ENCODE measurements at places on chromosomes 13 and 19.

DNA sequence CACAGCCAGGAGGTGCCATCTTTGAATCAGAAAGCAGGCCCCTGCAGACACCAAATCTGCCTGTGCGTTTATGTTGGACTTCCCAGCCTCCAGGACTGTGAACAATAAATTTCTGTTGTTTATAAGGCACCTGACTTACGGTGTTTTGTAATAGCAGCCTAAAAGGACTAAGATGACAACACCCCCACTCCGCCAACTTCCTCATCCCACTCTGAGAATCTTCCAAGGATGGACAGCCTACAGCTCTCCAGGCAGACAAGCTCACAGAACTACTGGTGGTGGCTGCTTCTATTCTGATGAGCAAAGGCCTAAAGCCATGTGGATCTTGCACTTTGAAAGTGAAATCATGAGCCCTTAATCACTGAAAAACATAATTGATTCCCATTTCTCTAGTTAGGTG lies 449.2 kb downstream of the TSHZ3 start:
- no peaks in the 10 kb centered on the region for H3K4me1 ChIP-seq
- no peaks in the 10 kb centered on the region for H3K36me3 ChIP-seq
- DNase-seq, result no peak
- no peak overlapping the region for H3K27ac ChIP-seq
- no peaks in the 10 kb centered on the region for H3K27me3 ChIP-seq
- no peak overlapping the region for H3K4me3 ChIP-seq

- no peak overlapping the region for H3K4me3 ChIP-seq
- H3K4me1 ChIP-seq, result peaks cover 6% of the 10 kb centered on the region
- DNase-seq, result no peak
- no peak overlapping the region for H3K27ac ChIP-seq
Measured at GRCh38 chr13:44474122-44474910, 100.7 kb downstream of the SERP2 start.

DNA sequence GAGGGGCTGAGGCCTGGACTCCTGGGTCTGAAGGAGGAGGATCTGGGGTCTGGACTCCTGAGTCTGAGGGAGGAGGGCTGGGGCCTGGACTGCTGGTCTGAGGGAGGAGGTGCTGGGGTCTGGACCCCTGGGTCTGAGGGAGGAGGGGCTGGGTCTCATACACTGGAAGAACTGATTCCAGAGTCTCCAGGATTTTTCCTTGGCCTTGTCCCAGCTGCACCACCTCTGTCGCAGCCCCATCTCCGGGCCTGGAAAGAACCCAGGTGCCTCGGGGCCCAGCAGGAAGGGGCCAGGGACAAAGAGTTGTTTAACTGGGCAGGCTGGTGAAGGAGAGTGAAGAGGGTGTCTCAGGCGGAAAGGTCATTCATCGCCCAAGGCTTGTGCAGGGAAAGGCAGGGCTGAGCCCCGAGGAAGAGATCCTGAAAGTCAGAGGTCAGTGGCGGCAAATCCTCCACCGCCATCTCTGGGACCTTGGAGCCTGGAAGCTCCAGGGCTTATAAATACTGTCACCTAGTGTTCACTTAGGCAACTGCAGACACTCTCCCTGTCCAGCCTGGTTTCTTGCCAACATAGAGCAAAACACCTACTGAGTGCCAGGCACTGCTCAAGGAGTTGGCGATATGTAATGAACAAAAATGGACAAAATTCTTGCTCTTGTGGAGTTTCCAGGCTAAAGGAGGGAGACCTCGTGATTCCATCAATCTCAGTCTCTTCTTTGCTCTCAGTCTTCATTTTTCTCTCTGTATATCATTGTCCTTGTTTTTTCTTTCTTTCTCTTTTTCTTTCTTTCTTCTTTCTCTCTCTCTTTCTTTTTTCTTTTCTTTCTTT lies 4.4 kb upstream of the KCNN4 start:
- no peak overlapping the region for H3K4me3 ChIP-seq
- DNase-seq, result peak; percentile 80
- peak overlapping the region; percentile 98 for H3K27ac ChIP-seq
- H3K4me1 ChIP-seq, result peaks cover 39% of the 10 kb centered on the region
- no peaks in the 10 kb centered on the region for H3K27me3 ChIP-seq

DNA sequence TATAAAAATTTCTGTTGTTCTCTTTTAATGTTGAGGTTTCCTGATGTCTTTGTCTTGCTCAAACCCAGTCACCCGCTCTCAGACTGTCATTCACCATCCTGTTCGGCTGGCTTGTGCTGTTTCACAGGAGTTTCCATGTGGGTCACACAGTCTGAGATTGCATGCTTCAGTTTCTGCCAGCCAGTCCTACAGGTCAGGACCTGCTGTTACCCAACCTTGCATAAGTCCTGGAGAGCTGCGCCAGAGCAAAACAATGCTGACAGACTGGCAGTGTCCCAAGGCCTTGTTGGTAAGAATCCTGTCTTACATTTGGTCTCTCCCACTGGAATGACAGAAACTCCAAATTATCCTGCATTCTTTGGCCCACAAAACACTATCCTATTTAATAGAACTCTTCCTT lies 340.0 kb upstream of the SLITRK5 start:
- DNase-seq, result no peak
- H3K27ac ChIP-seq, result no peak overlapping the region
- H3K4me3 ChIP-seq, result no peak overlapping the region
- H3K36me3 ChIP-seq, result no peaks in the 10 kb centered on the region

DNA sequence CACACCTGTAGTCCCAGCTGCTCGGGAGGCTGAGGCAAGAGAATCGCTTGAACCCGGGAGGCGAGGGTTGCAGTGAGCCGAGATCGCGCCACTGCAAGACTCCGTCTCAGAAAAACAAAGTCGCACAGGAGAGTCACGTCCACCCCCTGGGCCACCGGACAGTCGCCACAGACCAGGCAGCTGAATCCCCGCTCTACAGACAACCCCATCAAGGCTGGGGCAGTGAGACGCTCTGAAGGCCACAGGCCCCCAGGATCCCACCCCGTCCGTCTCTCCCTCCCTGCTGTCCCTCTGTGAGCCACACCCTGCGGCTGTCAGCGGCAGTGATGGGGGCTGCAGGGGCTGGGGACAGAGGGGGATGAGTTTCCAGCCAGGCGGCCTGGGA lies 15.5 kb upstream of the PTBP1 start:
- H3K36me3 ChIP-seq, result no peaks in the 10 kb centered on the region
- no peak for DNase-seq
- peaks cover 13% of the 10 kb centered on the region for H3K4me1 ChIP-seq
- H3K27me3 ChIP-seq, result no peaks in the 10 kb centered on the region
- H3K4me3 ChIP-seq, result peak overlapping the region; percentile 63

- no peaks in the 10 kb centered on the region for H3K36me3 ChIP-seq
- no peak for DNase-seq
- H3K4me3 ChIP-seq, result peak overlapping the region; percentile 56
- H3K27me3 ChIP-seq, result no peaks in the 10 kb centered on the region
- H3K27ac ChIP-seq, result peak overlapping the region; percentile 82
Measured at GRCh38 chr13:43054803-43055802, 31.7 kb downstream of the DNAJC15 start.

DNA sequence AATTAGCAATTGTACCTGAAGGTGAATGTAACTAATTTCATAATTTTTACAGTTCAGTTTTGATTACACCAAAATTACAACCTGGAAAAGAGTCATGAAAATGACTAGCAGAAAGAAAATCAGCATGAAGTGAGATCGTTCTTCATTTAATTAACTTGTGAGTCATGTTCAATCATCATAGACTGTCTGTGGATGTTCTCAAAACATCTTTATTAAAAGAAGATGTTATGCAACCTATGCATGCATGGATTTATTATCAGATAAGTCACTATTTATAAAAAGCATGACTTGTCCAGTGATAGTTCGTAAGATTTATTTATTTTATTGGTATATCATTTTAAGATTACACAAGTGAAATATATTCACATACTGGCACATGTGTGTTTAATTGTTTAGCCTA lies 245.9 kb downstream of the ITGBL1 start:
- no peak overlapping the region for H3K4me3 ChIP-seq
- no peak for DNase-seq
- no peaks in the 10 kb centered on the region for H3K27me3 ChIP-seq
- H3K4me1 ChIP-seq, result no peaks in the 10 kb centered on the region
- H3K36me3 ChIP-seq, result no peaks in the 10 kb centered on the region
- H3K27ac ChIP-seq, result no peak overlapping the region

GRCh38 chr13:102091231-102091630 lies 310.6 kb downstream of the FGF14 start:
- H3K4me1 ChIP-seq, result no peaks in the 10 kb centered on the region
- no peaks in the 10 kb centered on the region for H3K36me3 ChIP-seq
- H3K4me3 ChIP-seq, result no peak overlapping the region

DNA sequence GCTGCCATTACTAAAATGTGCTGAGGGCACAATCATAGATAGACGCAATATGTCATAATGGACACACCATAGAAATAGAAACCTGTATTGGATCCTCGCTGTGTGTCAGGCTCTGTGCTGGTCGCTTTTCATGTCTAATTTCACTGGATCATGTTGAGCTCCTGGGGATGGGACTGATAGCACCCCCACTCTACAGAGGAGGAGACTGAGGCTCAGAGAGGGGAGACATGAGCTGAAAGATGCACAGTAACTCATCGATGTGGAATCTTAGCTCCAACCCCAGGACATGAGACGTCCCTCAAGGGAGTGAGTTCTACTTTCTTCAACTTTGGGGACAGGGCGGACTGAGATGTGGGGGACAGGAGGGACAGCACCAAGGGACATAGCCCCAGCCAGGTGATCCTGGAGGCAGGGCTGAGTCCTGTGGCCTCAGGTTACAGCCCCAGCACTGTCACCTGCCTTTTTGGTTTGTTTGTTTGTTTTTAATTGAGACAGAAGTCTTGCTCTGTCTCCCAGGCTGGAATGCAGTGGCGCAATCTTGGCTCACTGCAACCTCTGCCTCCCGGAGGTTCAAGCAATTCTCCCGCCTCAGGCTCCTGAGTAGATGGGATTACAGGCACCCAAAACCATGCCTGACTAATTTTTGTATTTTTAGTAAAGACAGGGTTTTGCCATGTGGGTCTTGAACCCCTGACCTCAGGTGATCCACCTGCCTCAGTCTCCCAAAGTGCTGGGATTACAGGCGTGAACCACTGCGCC lies 6.6 kb upstream of the GIPC1 start:
- H3K4me1 ChIP-seq, result peaks cover 6% of the 10 kb centered on the region
- H3K4me3 ChIP-seq, result no peak overlapping the region
- no peaks in the 10 kb centered on the region for H3K36me3 ChIP-seq
- H3K27ac ChIP-seq, result no peak overlapping the region
- no peak for DNase-seq

- no peak overlapping the region for H3K27ac ChIP-seq
- no peaks in the 10 kb centered on the region for H3K36me3 ChIP-seq
- H3K27me3 ChIP-seq, result no peaks in the 10 kb centered on the region
- no peak overlapping the region for H3K4me3 ChIP-seq
Measured at GRCh38 chr13:43140985-43141384, 117.6 kb downstream of the DNAJC15 start.

All from Panc1 (cell line).